ENCODE measurements at places on chromosomes 11 and 22. TPM values are rescaled to one million over a fixed set of nuclear protein-coding genes. Genes with fewer than 3 reads are reported as not detected.

GRCh38 chr22:26838471-26838825 is 181.1 kb downstream of the MIAT start:
- DNase-seq = no peak

Gene GRAP2
- 11.1 TPM for total RNA-seq

DNA sequence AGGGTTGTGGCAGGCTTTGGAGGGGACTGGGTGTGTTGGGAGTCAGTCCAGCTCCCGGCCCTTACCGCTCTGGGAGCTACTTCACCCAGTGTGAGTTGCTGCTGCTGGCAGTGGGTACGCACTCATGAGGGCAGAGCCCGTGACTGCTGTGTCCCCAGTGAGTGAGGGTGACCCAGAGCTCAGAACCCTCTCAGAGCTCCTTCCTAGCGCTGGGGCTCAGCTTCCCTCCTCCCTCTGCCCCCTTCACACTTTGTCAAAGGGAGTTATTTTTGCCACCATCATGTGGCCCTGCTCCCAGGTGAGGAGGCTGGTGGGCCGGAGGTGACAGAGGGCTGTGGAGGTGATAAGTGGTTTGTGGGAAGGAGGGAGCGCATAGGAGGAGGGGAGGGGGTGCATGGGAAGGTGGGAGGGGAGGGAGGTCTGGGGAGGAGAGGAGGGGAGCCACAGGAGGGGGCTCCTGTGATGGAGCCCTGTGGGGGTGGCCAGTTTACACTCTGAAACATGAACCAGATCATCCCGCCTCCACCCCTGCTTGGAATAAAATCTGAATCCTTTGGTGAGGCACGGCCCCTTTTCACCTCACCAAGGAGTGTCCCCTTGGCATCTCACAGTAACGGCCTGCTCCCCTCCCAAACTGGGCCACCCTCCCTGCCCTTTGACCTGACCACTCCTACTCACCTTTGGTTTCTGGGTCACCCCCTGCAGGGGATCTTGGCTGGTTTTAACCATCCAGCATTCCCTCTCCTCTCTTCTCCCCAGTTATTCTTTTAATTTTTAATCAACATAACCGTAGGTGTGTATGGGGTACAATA is 9.9 kb downstream of the NDUFV1 start:
- no peak for DNase-seq

DNA sequence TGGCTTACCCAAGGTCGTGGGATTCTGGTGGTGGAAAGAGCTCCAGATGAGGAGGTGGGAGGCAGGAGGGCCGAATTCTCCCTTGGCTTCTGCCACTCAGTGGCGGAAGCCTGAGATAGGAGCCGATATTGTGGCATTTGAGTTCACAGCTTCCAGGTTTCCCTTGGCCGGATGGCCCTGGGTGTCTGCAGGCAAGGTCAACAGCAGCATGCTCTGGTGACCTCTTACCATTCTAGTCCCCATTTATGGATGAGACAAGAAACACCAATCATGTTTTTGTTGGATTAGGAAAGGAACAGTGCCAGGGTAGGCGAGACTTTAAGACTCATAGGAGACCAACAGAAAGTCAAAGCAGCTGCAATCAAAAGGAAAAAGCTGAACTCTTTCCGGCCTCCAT is 89.7 kb downstream of the GRAMD1B start:
- DNase-seq = no peak

- DNase-seq = no peak
Observed at GRCh38 chr11:133948711-133949110, 8.1 kb downstream of the IGSF9B start.

Gene VPREB1
- not detected for total RNA-seq

GRCh38 chr22:20920881-20921203 is 3.6 kb downstream of the CRKL start:
- DNase-seq = no peak

GRCh38 chr11:132632641-132633124 is 899.6 kb downstream of the OPCML start:
- DNase-seq = no peak

- no peak for DNase-seq
Observed at GRCh38 chr11:11813288-11813962, 28.3 kb upstream of the USP47 start.

DNA sequence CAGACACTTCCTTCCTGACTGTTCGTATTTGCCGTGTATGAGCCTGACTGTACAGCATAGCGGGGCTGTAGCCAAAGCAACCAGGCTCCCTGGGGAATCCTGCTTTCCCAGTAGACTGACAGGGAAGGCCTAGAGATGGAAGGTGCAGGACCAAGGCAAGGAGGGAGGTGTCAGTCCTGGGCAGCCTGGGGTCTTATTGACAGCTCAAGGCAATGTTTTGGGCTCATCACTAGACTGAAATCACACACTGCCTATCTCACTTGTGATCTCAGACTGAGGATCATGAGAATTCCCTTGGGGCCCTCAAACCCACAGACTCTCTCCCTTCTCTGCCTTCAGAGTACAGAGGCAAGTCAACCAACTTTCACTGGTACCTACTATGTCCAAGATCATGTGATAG is 346.8 kb upstream of the NARS2 start:
- no peak for DNase-seq

DNA sequence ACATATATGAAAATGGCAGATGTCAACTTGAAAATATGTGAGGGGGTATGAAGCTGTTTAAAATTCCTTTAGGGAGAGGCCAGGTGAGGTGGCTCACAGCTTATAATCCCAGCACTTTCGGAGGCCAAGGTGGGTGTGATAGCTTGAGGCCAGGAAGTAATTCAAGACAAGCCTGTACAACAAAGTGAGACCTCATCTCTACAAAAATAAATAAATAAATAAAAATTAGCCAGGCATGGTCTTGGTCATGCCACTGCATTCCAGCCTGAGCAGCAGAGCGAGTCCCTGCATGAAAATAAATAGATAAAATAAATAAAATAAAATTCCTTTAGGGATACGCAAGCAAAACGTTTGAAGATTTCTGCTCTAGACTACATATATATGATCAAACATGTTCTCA is 38.1 kb upstream of the FAM181B start:
- no peak for DNase-seq

Gene GPHA2
- not detected for total RNA-seq

DNA sequence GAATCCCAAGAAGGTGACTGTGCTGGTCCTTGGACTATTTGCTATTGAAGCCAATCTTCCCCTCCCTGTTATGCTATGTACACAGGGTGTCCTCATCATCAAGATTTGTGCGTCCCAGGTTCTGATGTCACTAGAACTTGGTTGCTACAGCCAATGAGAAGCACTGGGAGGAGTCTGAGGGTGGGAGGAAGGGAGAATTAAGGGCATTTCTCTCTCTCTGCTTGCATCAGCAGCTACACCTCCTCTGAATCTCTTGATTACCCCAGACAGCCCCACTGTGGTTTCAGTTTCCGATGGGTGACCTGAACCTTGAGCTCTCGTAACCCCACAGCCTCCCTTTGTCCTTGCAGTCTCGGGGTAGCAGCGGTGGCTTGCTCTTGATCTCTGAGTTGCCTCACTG is 212.4 kb upstream of the SESN3 start:
- no peak for DNase-seq

DNA sequence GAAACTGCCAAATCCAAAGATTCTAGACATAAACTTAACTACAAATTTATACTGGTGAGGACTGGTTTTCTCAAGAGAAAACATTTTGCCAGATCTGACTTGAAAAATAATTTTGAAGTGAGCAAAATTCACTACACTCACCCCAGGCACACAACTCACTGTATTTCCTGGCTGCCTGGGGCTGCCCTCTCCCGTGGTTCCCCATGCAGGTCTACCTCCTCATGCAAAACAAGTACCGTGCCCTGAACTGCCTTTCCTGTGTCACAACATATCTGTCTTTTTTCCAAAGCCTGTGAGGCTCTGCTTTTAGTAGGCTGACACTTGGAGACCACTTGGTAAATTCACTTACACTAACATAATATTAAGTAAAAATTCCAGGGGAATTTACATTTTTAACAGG is 76.4 kb downstream of the LIF start:
- no peak for DNase-seq

Gene GLYAT
- total RNA-seq = not detected

- no peak for DNase-seq
Observed at GRCh38 chr11:37199082-37199481, 601.0 kb upstream of the RAG2 start.

Gene KRTAP5-3
- not detected for total RNA-seq

DNA sequence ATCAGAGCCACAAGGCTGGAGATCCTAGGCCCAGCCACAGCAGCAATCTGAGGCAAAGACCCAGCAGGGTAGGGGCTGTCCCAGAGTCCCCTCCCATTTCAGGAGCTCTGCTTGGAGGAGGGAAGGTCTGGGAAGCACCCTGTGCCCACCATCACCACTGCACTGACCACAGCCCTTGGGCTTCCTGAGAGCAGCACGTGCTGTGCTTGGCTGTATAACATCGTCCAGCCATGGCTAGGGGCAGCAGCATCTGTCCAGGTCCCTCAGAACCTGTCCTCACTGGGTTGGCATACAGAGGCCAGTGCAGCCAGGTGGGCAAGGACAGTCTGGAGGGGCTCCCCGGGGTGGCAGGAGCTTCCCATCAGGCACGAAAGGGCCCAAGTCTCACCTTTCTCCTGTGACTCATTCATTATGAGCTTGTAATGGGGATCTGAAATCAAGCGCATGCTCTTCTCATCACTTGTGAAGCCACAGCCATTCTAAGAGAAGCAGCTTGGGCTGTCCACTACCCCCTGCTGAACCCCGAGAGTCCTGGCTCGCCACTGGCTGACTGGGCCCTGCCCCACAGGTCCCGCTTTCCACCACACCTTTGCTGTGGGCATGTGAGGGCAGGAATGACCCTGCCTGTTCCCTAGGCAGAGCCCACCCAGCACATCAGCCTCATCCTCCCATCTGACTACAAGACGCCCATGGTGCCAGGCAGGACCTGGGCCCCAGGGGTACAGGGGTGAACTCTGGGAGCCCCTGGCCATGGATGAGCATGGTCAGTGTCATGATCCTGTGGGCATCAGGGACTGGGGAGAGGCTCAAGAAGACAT is 83.3 kb downstream of the MED15 start:
- no peak for DNase-seq

DNA sequence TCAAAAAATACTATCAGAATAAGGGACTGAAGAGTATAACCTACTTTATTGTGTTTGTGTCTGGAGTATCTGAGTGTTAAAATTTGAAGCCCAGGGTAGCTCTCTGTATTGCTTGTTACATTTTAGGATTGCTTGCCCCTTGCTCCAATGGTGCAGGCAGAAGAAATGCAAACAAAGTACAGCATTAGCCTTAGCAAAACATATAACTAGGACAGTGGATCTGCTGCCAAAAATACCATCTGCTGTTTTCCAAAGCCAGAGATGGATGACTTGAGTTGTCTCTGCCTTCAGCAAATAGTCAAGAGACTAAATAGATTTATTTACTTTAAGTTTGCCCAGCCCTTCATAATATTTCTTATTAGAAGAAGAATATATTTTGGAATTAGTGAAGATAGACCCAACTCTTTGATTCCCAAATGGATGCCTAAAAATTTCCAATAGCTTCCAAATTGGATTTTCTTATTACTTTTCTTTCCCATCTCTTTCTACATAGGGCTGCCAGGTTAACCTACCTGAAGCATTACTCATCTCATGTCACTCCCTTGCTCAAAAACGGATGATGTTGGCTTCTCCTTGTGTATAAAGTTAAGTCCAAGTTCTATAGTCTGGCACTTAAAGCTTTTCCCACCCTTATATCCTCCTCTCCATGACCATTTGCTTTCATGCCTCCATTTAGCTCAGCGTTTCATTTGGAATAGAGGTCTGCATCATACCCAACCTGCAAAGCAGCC is 66.3 kb downstream of the LDLRAD3 start:
- no peak for DNase-seq

DNA sequence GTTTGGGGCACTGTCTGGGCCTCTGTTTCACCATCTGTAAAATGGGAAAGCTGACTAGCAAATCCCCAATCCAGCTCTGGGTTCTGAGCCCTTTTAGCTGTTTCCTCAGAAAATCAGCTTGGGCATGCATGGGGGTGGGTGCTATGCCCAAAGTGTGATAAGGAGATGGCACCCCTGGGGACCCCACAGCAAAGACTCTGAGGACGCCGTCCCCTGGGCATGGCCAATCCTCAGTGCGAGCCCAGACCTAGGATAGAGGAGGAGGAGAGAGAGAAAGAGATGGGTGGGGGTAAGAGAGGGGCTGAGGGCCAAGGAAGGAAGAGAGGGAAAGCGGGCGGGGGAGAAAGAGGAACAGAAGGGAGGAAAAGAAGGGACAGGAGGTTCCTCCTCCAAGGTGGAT is 31.8 kb downstream of the TPBGL start:
- no peak for DNase-seq

DNA sequence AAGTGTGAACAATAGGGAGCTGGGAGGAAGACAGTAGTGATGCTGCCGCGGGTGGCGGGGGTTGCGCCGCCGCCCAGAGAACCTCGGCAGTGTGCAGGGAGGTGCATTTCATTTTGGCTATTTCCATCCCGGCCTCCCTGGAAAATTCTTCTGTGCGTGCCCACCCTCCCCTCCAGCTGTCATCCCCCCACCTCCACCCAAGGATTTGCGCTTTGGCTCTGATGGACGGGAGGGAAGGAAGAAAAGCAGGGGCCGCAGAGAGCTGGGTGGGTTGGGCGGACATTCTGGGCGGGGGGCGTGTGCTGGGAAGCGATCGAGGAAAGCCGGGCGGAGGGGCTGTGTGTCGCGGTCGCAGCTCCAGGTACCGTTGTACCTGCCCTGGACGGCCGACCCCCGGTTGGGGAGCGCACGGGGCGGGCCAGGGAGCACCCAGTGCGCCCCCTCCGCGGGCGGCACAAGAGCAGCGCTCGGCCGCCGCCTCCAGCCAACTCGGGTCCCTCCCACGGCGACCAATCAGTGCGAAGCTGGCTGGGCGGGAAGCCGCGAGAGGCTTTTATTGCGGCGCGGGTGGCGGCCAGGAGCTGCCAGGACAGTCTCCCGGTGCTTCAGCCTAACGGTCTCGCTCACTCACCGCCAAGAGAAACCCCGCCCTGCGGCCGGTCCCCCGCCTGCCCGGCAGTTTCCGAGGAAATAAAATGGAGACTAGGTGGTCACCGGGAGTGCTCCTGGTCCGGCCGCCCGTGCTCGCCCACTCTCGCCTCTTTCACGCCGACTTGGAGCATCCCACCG is 1.6 kb downstream of the NCAM1 start:
- no peak for DNase-seq

Gene MYBPC3
- 0.08 TPM for total RNA-seq

GRCh38 chr11:83195649-83196048 is 2.1 kb downstream of the ANKRD42 start:
- DNase-seq = no peak

Gene UBQLN3
- total RNA-seq = not detected

GRCh38 chr11:34311126-34311525 is 46.7 kb downstream of the ABTB2 start:
- DNase-seq = no peak

- no peak for DNase-seq
Observed at GRCh38 chr11:69928975-69929374, 109.8 kb upstream of the FGF3 start.

- no peak for DNase-seq
Observed at GRCh38 chr11:34423300-34423699, 15.4 kb upstream of the CAT start.

DNA sequence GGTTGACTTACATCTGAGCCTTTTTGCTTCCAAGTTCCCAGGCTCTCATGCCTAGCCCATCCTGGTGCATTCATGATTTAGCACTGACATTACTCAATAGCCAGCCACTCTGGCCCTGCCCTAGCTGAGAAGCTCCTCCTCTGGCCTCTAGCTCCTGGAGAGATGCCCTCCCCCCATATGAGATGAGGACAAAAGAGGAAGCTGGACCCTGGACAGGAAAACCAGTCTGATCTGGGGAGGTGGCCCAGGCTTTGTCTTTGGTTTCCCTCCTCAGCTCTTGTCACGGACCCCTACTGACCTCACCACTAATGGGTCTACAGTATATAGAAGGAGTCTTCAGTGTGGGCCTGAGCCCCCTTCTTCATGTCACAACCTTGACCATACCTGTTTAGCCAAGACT is 3.0 kb downstream of the RHOG start:
- DNase-seq = no peak
